ENCODE measurements at places on chromosomes 3 and 15.

DNA sequence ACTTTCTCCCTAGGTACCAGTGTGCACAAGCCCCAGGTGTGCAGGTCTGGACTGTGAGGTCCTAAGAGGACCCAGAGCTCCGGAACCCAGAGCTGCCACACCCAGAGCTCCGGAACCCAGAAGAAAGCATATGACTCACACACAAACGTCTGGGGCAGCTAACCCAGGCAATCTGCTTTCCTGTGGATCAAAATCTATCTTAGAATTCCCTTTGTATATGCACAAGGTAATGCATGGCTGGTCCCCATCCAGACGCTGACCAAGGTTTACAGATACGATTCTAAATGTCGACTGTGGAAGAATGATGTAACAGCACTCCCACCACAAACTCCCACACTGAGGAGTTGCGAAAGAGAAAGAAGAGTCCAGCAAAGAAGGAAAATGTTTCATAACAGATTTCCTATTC is 15.7 kb downstream of the KCNMB2 start:
- no peak for DNase-seq

- no peak for DNase-seq
Observed at GRCh38 chr15:98676586-98677270, 28.4 kb downstream of the IGF1R start.

GRCh38 chr3:33318710-33319380 is 41.6 kb downstream of the FBXL2 start:
- DNase-seq, result no peak

DNA sequence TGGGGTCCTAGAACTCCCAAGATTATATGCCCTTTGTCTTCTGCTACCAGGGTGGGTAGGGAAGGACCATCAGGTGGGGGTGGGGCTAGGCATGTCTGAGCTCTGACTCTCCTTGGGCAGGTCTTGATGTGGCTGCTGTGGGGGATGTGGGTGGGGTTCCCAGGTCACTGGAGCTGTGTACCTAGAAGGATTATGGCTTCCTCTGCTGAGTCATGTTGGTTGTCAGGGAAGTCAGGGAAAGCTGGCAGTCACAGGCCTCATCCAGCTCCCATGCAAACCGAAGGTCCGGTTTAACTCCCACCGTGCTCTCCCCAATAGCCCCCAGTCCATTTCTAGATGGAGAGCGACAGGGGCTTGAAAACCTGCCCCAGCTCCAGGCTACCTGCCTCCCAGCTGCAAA is 35.2 kb downstream of the EID1 start:
- DNase-seq, result no peak

GRCh38 chr3:38039101-38039898 is at the start of gene DLEC1:
DLEC1 (plus strand) TSS chr3:38039208; CDS start chr3:38039226, 18 bp downstream.
- no peak for DNase-seq

DNA sequence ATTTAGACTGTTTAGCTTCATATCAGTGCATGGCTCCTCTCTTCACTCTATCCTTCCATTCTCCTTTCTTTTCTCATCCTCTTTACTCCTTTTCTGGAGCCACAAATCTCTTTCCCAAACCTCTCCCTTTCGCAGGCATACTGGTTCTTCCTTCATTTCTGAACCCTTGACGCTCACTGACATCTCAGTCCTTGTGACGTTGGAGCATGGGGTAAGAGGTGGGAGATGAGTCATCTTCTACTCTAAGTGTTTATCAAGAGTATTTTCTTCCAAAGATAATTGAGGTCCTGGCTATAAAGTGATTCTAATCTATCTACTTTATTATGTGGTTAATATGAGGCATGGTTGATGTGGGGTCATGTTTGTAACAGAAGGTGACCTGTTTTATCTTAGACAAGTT is 414.2 kb downstream of the AGBL1 start:
- DNase-seq, result no peak

GRCh38 chr15:66165856-66166255 is 87.7 kb downstream of the MEGF11 start:
- DNase-seq, result no peak

DNA sequence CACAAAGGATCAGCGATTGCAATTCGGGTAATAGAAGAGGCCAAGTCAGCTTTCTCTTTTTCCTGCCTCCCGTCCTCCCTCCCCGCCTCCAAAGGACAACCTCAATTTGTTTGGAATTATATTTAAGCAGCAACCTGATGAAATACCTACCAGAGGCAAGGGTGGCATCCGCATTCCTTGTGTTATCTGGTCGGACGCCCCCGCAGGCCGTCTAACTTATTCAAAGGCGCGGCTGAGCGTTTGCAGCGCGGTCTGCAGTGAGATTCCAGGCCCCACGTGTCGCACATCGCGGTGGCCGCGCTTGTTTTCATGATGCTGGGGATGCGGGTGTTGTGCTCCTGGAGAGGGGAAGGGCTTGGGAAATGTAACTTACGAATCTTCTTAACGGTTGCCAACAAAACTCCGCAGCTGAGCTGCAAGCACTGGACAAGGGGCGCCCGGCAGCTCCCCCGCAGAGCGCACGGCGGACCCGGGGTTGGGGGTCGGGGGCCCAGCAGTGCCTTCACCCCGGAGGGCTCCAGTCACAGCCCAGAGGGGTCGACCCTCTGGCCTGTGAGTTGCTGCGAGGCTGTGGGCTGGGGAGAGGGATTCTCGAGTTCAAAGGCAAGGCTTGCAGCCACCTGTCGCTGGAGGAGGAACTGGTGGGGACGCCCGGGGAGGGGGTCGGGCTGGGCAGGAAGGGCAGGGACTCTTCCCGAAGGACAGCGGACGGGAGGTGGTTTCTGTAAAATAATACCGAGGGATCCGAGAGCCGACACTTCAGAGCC is 20.5 kb upstream of the RGMA start:
- DNase-seq, result no peak

GRCh38 chr3:52782412-52783210 is 5.2 kb downstream of the ITIH1 start:
- no peak for DNase-seq

DNA sequence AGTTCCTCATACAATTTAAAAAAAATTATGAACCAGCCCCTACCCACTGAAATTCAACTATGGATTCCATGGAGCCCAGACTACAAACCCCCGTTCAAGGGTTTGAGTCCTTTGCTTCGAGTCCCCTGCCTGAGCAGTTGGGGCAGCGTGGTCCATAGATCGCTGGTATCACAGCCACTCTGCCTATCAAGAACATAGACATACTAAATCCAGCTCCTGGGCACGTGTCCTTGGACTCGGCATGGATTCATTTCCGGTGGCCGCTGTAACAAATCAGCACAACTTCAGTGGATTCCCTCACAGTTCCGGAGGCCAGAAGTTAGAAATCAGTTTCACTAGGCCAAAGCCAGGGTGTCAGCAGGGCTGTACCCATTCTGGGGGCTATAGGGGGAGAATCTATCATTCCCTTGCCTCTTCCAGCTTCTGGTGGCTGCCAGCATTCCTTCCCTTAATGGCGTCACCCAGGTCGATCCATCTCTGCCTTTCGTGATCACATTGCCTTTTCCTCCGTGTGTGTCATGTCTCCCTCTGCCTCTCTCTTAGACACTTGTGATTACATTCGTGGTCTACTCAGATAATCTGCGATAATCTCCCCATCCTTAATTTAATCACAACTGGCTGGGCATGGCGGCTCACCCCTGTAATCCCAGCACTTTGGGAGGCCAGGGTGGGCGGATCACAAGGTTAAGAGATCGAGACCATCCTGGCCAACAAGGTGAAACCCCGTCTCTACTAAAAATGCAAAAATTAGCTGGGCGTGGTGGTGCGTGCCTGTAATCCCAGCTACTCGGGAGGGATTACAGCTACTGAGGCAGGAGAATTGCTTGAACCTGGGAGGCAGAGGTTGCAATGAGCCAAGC is 4.6 kb upstream of the TMEM44 start:
- no peak for DNase-seq

DNA sequence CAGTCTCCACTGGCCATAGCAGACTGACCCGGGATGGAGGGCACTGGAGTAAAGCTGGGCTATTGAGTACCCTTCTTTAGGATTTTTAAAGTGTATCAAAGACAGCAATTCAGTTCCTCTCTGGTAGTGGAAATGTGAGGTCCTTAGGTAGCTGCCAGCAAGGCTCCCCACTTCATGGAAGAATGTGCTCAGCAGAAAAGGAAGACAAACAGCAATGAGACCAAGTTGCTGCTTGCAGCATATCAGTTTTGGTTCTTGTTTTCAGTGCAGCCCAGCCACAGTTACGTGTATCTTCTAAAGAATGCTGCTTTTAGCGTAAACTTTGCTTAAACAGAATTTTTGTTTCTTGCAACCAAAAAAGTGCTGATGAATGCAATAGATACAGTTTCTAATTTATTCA is 374.0 kb upstream of the CBLB start:
- no peak for DNase-seq

DNA sequence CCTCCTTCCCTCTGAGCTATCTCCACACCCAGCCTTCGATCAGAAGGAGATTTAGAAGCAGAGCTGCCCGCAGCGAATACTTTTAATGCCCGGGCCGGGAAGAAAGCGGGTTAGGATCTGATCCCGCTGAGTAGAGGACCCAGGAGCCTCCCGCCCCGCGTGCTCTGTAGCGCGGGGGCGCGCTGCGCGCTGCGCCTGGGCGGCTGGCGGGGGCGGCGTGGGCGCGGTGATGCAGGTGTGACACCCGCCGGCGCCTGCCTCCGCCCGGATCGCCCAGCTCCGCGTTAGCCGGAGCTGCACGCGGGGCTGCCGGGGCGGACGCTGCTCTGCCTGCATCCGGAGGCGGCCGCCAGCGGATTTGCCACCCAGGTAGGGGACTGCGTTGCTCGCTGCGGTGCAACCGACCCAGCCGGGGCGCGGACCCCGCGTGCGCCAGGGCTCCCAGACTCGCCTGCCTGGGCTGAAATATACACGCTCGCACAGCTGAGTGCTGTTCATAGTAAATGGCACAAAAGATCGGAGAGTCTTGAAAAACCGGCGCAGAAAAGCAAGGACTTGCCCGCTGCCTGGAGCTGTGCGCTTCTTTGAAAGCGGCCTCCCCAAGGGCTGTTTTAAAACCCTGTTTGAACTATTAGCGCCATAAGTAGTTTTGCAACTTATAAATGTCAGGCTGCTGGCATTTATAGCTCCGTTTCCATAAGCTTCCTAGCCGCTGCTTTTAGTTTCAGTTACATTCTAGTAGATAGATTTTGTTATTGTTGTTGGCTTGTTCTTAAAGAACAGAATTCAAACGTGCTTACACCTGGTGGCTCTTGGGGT is at the start of gene SV2B:
SV2B (plus strand) TSS at position 263 of the 819 bp plus-strand sequence. CDS start 126,007 bp downstream, outside the sequence.
- no peak for DNase-seq

GRCh38 chr3:78096488-78097255 is 1056.8 kb downstream of the ROBO2 start:
- no peak for DNase-seq

DNA sequence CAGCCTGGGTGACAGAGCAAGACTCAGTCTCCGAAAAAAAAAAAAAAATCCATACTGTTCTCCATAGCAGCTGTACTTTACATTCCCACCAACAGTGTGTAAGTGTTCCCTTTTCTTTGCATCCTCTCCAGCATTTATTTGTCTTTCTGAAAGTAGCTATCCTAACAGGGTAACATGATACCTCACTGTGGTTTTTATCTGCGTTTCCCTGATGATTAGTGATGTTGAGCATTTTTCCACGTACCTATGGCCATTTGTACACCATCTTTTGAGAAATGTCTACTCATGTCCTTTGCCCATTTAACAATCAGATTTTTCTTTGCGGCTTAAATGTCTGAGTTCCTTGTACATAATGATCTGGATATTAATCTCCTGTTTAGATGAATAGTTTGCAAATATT is 119.3 kb downstream of the RFX7 start:
- no peak for DNase-seq

- no peak for DNase-seq
Observed at GRCh38 chr3:184078851-184079250, 18.0 kb upstream of the HTR3E start.

DNA sequence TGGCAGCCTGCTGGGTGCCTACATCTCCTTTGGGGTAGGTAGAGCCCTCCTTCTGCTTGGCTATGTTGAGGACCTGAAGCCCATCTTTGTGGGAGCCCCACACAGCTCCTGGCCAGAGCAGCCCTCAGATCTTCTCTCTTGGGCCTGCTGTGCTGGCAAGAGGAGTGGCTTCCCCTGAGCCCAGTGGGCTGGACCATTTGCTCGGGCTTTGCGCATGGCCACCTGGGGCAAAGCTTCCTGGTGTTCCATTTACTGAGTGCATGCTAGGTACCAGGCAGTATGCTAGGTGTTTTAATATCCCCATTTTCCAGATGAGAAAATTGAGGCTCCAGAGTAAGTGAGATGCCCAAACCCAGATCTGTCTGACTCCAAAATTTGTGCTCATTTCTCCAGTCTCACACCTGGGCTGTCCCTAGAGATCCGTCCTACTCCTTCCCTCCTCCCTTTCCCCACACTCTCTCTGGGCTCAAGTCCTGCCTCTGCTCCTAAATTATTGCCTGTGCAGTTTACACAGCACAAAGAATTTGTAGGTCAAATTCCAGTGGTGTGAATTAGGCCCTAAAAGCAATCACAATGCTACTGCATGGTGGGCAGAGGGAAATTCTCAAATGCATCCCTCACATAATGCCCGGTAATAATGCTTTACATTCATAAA is 39.7 kb downstream of the SLC28A1 start:
- no peak for DNase-seq

GRCh38 chr3:63022114-63022513 is 146.9 kb upstream of the CADPS start:
- no peak for DNase-seq

DNA sequence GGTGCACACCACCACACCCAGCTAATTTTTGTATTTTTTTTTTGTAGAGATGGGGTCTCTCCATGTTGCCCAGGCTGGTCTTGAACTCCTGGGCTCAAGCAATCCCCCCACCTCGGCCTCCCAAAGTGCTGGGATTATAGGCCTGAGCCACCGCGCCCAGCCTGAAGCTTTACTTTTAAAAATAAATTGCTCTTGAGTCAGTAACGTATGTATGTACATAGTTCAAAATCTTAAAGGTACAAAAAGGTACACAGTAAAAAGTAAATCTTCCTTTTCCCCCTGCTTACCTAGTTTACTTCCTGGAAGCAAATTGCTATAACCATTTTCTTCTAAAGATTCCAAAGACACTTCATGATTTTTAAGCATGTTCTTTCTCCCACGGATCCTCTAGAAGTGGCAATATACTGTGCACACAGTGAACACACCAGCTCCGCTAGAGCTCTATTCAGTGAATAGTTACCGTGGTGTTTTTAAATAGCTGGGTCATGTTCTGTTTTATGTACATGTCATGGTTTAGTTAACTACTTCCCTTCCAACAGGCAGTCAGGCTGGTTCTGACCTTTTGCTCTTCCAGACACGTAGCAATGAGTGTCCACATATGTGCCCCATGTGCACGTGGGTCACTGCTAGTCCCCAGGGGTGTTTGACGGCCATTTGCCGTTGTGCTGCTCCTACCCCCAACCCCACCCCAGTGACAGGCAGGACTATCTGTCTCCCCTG is 82.1 kb downstream of the EEFSEC start:
- DNase-seq, result no peak
